Activated T-helper 1 cell treated with anti-CD3 and anti-CD28 coated beads, Interleukin-2, amount 50 U/mL, for 16 hours (primary cell): ENCODE measurements at places on chromosomes 4 and X.

- no peak for DNase-seq
These were observed 43.9 kb upstream of the CCDC149 start for GRCh38 chr4:24956763-24957162.

DNA sequence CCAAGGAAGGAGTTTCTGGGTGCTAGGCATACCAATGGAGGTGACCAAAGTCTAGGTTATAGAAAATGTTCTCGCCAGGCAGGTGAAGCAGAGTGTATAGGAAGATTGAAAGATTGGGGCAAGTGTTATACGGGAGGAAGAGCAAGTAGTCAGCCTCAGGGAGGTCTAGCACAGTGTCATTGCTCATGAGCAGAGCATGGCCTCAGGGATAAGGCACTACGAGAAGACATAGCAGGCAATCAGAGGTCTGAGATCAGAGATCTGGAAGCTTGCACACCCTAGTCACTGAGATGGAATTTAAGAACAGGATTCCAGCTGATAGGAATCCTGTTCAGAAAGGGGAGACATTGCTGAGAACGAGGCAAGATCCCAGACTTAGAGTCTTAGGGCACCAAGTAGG lies 350.0 kb upstream of the CASK start:
- DNase-seq, result no peak

DNA sequence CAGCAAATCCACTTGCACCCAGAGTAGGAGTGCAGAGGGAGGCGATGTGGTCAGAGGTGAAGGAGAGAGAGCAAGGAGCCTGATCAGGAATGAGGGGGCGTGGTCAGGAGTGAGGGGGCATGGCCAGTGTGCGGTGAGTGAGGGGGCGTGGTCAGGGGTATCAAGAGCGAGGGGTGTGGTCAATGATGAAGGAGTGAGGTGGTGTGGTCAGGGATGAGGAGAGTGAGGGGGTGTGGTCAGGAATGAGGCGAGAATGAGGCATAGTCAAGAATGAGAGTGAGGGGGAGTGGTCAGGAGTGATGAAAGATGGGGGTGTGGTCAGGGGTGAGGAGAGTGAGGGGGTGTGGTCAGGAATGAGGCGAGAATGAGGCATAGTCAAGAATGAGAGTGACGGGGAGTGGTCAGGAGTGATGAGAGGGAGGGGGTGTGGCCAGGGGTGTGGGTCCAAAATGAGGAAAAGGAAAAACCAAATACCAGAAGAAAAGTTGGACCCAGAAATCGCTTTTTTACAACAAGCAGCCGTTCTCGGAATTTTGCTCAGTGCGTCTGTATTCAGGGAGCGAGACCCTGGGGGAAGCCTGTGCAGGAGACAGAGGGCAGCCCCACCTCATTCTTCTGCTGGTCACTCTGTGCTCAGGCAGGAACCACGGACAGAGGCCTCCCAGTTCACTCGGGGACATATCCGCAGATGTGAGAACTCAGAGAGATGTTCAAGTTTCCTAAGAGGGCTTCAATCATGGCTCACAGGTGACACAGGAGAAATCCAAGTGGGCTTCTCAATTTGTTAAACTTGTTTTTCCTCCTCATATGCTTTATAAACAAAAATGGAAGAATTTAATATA lies 47.5 kb downstream of the MAGEA1 start:
- no peak for DNase-seq

DNA sequence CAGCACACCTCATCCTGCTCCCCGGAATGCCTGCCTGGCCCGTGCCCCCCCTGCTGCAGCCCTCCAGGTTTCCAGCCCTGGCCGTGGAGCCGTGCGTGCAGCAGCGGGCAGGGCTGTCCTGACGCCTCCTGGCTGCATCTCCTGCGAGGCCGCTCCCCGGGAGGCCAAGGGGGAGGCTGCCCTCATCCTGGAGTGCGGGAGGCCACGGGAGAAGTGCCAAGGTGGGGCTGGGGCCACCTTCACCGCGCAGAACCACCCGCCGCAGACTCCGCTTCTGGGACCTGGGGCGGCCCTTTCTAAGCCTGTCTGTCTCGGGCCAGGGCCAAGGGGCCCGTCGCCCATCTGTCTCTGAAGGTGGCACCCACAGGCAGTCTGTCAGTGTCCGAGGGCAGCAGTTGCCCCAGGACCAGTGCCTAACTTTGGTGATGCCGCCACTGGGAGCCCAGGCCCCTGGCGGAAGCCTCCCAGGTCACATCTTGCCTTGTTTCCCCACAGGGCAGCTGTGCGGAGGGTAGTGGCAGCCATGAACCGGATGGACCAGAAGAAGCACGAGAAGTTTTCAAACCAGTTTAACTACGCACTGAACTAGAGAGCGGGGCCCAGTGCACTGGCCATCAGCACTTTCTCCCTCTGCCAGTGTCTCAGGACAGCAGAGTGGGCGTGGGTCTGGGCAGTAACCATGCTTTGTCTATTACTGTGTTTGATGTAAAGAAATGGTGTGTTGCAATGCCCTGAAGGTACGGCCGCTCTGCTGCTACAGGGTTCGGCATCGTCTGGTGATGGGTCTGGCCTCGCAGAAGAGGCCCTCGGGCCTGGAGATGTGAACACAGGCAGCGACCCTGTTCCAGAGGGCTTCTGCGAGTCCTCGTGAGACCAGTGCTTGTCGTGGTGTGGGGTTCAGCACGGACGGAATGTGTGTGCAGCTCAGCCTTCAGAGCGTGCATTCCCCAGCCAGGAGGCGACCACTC lies 20.6 kb downstream of the NKX1-1 start:
- no peak for DNase-seq

DNA sequence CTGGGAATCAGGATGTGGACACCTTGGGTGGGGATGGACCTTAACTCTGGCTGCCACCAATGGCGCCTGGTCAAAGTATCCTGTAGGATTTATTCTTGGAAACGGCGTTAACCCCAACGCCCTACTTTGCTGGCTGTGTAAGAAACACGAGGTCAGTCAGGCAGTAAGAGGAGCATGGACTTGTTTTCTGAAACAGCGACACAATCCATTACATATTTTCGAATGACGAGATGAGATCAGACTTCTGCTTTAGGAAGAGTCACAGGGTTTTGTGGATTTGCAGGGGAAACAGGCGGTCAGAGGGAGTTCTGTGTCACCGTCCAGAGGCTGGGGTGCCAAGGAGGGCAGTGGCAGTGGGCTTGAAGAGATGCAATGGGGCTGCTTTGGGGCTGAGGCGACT lies 92.2 kb downstream of the TBL1X start:
- DNase-seq, result no peak

GRCh38 chrX:148659481-148659880 lies 159.1 kb downstream of the AFF2 start:
- no peak for DNase-seq

DNA sequence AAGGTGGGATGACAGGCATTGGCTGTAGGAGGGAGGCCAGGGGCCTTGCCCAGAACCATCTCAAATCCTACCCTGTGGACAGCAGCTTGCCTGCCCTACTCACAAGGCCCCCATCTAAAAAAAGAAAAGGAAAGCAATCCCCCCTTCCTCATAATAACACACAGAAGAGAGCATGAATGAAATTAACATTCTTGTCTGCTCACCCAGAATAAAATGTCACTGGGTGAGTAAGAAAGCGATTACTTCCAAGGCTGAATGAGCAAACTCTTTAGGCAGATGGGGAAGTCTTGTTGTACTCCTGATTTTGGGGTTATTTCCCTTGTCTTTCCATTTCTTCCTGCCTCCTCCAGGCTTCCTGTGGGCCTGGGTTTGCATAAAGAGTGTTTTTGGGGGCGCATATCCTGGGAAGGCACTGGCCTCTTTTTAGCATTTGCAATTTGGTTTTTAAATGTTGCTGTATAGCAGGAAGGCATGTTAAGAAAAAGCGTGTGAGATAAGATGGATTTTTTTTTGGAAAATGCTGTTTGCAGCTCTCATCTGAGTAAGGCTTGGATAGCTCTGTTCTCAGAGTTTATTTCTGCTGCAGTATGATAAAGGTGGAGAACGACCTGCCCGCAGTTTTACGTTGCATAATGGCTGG lies 248.3 kb upstream of the GATB start:
- DNase-seq, result no peak

- no peak for DNase-seq
These were observed 15.5 kb downstream of the SMIM10L2A start for GRCh38 chrX:135436966-135437866.

- no peak for DNase-seq
These were observed 33.3 kb downstream of the IL2 start for GRCh38 chr4:122423246-122423645.

GRCh38 chrX:77114501-77114900 lies 332.7 kb upstream of the FGF16 start:
- DNase-seq, result no peak

- DNase-seq, result no peak
These were observed 32.5 kb downstream of the FGFBP1 start for GRCh38 chr4:15906020-15906443.

- DNase-seq, result no peak
These were observed 821.0 kb downstream of the C4orf33 start for GRCh38 chr4:129916991-129917390.

- DNase-seq, result no peak
These were observed 328.7 kb downstream of the GABRG1 start for GRCh38 chr4:45795135-45795534.

DNA sequence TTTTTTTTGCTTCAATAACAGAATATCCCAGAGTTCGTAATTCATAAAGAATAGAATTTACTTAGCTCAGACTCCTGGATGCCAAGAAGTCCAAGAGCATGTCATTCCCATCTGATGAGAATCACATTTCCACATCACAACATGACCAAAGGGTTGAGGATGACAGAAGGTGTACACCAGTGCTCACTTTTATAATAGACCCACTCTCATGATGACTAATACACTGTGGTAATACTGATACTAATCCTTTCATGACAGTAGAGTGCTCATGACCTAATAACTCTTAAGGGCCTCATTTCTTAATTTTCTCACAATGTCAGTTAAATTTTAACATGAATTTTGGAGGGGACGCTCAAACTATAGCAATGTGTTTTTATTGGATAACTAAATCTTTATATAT lies 69.2 kb downstream of the ZNF732 start:
- DNase-seq, result no peak

DNA sequence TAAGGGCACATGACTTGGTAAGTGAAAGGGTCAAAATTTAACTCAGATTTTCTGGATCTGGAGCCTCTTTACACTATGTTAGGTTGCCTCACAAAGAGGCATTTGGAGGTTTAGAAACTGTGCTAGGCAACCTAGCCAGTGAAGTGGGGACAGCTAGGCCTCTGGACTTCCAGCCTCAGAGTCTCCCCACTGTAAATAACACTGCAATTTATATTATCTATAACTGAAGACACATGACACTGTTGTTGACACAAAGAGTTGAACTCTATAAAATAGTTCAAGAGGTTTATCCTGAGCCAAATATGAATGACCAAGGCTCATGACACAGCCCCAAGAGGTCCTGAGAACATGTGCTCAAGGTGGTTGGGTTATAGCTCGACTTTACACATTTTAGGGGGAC lies 74.9 kb upstream of the IQCM start:
- no peak for DNase-seq

DNA sequence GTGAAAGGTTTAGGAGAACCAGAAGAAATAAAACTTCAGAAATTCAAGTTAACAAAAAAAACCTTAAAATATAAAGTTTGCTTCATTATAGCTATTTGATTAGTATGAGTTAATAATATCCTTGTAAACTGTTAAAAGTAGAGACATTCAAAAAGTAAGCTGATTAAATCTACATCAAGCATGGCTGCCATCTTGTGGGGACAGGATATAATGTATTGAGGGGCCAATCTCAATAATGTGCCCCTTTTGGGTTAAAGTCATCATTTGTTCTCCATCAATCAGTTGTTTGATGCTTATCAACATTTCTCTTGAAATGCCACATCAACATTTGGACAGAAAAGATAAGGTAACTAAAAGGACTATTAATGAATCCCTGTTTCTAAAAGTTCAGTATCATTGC lies 4.6 kb upstream of the GRID2 start:
- no peak for DNase-seq

DNA sequence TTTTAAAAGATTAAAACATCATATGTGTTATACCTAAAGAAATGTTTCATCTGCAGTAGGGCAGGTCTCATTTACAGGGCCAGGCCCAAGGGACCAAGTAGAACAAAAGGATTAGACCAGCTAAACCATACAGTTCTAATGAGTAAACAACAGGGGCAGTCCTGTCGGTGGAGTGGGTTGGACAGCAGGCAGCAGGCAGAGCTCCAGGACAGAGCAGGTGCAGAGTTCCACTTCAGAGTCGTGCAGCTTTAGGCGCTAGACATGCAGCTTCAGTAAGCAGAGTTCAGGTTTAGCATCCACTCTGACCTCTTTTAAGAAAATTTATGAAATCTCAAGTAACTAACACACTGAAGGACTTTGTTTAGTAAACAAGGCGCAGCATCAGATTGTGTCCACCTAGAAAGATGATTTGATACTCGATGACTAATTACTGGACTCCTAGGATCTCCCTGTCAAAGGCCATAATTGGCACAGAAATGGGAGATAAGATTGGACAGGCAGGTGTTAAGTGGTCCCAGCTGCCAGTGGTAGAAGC lies 487.7 kb upstream of the INTU start:
- DNase-seq, result no peak

- DNase-seq, result no peak
These were observed 12.9 kb downstream of the CD99 start for GRCh38 chrX:2703991-2704369.

GRCh38 chrX:155632431-155633100 lies 19.8 kb upstream of the TMLHE start:
- DNase-seq, result no peak

DNA sequence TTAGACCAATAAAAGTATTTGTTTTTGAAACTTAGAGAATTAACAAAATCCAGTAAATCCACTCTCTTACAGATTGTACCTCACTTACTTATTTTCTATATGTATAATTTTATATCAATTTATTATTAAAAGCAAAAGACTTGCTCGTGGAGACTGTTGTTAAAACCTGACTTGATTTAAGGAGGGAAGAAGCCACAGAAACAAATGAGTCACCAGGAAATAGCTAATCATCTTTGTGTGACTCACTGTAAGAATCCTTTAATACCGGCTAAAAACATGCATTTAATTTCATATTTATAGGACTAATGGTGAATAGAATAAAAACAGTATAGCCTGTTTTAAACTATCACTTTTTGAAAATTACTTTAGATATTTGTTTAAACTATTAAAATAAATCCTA lies 29.9 kb upstream of the UBE2NL start:
- no peak for DNase-seq

DNA sequence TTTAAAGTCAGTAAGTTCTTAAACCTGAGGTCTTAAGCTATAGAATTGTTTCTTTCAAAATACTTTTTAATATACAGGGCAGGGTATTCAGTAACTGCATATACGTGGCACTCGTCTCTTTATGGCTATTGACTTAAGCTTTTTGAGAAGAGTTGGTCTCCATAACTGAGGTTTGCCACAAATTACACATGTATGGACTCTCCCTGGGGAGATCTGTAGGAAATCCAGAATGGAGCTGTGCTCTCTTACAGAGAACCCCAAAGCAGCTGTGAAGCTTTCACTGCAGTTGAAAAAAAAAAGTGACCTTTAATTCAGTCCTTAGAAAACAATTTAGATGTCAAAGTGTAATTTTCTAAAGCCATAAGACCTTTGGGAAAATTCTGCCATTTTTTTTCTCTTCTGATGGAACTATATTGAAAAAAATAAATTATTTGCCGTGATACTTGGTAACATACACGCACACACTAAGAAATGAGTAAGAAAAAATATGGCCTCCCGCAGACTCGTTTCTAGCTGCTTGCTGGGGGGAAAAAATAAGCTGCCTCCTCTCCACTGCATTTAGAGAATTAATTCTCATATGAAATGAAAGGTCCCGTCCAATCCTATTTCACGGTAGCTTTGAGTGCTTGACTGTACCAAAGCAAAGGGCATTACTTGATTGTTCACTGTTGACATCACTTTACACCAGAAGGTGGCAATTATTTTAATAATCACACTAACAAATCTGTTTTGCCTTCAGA lies 159.4 kb upstream of the TENM3 start:
- DNase-seq, result no peak
